ENCODE measurements at places on chromosomes 6 and 20. TPM values are rescaled to one million over a fixed set of nuclear protein-coding genes. Genes with fewer than 3 reads are reported as not detected.

GRCh38 chr6:149683256-149683859 is 34.5 kb downstream of the LATS1 start:
- H3K36me3 ChIP-seq = peaks cover 57% of the 10 kb centered on the region
- H3K27me3 ChIP-seq = no peaks in the 10 kb centered on the region

The WFDC5 gene
- total RNA-seq = not detected

The HLA-DQA1 gene
- total RNA-seq = not detected

The SLC9A8 gene
- 8.6 TPM for total RNA-seq

The DEFB124 gene
- not detected for total RNA-seq
